ENCODE measurements at places on chromosomes 16 and 17.

DNA sequence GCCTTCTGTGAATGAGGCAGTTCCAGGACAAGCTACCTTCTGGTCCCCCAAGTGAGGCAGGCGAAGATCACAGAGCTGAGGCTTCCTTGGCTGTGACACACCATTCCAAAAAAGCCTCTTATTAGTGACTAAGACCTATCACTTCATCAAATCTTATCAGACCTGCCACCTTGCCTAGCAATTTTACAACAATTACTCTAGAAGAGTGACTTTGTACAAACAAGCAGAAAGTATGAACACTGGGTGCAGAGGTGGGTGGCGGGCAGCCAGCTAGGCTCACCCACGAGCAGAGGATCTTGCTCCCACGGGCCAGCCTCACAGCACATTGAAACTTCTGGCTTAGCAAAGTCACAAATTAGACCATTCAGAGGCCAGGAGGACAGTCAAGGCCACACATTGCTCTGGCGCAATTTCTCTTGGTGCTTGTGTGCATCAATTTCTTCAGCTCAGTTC, 2.2 kb upstream of the ICAM2 start:
- no peak for DNase-seq

DNA sequence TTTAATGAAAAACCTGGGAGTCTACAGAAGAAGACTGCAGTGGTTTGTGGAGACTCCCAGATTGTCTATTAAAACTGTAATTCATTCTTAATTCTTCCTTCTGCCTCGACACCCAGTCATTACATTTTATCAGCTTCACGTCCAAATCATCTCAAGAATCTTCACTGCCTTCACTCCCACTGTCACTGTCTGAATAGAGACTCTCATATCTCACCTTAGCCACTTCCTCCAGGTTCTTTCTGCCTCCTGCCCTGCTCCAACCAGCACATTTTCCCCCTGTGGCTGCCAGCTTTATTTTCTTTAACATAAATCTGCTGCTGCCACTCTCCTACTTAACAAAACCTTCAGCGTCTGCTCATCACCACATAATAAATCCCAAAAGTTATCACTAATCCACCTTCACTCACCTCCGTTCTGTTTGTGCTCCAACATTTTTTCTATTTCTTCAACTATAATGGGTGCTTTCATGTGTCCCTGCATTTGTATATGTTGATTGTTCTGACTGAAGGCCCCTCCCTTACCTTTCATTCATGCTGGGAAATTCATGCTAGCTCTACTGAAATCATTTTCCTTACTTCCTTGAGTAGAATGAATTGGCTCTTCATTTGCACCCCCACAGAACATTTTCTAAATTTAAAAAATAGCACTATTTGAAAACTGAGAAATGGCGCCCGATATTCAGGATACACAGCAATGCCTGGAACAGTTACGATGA, 38.9 kb downstream of the KCNJ2 start:
- DNase-seq: no peak

DNA sequence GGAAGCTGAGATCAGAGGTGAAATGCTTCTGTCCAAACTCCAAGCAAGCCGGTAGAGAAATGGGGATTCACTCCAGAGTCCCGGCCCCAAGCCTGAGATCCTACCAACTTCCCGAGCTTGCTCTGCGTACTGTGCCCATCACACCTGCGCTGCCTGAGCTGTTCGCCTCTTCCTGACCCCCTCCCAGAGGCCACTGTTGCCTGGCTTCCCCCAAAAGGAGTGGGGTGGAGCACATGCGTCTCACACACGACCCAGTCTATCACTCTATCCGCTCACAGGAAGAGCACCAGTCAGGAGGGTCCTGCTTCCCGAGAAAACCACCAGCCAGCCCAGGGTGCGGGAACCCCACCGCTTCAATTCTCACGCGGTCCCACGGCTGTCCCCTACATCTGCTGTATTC, 13.5 kb upstream of the C16orf95 start:
- DNase-seq: no peak

DNA sequence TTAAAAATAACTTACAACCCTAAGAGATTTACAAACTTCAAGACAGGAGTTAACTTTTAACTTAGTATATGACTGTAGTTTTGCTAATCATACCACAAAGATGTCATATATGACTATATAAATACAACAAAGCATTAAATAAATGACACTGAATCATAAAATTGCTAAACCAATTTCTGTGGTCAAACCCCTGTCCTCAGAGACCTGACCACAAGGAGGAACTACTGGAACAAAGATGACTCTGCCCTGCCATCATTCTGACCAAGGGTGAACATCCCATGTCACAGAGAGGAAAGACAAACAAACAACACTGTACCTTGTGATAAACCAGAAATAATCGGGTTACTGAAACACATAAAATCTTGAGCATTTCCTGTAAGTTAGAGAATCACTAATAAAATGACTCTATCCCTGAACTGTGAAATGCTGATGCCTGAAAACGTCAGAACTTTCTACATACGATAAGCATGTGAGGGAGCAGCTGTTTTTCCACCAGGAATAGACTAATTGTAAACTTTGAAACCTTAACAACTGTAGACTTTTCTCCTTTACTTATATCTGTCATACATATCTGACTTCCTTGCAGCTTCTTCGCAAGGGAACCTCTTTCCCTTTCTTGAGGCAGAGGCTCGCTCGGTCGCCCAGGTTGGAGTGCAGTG, 47.9 kb downstream of the WDR59 start:
- peak; percentile 2 for DNase-seq

- DNase-seq: no peak
These were observed 30.6 kb downstream of the CACNA1G start for GRCh38 chr17:50590946-50591737.

DNA sequence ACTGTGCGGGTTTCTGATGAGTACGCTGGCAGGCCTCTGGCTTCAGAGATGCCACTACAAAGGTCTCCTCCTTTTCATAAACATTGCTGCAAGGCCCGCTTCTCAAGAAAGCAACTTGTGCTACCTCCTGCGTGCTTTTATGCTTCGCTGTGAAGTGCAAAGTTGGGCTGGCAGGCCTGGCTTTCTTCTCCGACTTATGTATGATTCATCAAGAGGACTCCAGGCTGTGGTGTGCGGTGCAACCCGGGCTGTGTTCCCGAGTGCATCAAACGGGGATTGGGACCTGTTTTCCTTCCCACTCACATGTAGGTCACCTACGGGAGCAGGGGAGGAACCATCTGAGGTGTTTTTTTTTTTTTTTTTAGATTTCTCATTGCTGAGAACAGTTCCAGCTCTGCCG, 534.1 kb downstream of the WWOX start:
- no peak for DNase-seq

DNA sequence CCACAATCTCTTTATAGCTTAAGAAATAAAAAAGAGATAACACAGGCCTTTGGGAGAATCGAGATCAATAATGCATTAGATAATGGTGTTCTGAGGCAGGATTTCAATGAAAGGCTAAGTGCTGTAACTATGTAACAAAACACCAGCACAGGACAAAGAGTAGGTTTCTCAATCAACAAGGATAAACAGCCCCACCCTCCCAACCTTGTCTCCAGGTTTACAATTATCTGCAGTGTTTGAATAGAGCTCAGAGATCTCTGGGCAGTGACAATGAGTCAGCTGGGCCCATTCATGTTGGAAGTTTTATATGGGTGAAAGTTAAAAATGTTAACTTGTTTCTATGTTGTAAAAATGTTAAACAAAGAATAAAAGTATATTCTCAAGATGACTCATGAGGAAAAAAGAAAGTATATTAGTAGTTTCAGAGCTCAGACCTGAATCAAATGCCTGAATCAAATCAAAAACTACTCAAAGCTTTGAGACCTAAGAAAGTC, 17.0 kb upstream of the KRT20 start:
- no peak for DNase-seq

DNA sequence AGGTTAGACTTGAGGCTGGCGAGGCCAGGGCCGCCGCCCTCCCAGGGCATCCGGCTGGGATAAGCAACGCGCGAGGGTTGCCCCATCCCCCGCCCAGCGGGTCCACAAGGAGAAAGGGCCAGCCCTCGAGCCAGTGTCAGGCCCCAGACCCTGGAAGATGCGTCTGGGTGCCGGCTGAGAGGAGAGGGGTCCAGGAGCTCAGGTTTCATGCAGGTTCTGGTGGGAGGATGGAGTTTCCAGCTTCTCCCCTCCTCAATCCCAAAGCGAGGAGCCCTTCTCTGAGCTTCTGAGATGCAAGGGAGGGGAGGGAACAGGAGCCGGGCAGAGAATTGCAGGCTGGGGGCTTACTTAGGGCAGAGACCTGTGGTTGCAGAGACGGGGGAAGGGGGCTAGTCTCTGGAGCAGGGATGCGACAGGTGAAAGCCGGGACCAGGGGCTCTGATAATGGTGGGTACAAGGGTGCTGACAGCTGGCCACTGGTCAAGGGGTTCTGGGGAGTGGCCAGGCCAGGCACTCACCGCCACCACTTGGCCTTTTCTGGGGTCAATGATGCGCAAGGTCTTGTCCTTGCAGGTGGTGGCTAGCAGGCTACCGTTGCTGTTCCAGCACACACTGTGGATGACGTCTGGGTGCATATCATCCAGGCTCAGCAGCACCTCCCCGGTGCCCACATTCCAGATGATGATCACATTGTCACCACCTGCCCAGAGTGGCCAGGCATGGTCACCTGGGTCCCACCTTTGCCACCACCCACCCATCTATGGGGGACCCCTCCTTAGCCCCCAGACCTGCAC, 4.2 kb downstream of the CORO6 start:
- no peak for DNase-seq

DNA sequence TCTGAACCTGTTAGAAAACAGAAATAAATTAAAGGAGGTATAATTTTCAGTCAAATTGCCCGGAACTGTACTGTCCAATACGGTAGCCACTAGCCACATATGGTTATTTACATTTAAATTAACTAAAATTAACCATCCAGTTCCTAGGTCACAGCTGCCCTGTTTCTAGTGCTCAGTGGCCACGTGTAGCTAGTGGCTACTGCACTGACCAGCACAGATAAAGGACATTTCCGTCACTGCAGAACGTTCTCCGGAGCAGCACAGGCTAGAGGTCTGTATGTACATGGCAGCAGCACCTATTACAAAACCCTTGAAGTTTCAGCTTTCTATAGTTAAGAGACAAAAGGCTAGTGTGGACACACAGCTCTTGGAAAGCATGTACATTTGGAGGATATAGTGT, 33.7 kb downstream of the CPSF4L start:
- no peak for DNase-seq

- no peak for DNase-seq
These were observed 263.5 kb downstream of the SNX29 start for GRCh38 chr16:12240036-12240435.

- DNase-seq: no peak
These were observed 35.7 kb upstream of the MEAK7 start for GRCh38 chr16:84540194-84540593.

DNA sequence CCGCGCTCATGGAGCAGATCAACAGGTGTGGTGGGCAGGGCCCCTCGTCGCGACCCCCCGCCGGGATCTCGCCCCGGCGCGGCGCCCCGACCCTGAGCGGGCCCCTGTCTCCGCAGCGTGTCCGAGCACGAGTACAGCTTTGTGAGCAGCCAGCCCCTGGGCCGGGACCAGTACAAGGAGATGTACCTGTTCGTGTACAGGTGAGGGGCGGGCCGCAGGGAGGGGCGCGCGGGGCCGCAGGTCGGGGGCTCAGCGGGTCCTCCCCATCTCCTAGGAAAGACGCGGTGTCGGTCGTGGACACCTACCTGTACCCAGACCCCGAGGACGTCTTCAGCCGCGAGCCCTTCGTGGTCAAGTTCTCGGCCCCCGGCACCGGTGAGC, 848 bp downstream of the DNASE1L2 start:
- no peak for DNase-seq

- no peak for DNase-seq
These were observed 24.3 kb downstream of the POLR3E start for GRCh38 chr16:22321340-22322001.
